ENCODE measurements at places on chromosomes 7 and 10.
A peak's percentile ranks its signal among the peaks of the same experiment; 100 is the strongest.

DNA sequence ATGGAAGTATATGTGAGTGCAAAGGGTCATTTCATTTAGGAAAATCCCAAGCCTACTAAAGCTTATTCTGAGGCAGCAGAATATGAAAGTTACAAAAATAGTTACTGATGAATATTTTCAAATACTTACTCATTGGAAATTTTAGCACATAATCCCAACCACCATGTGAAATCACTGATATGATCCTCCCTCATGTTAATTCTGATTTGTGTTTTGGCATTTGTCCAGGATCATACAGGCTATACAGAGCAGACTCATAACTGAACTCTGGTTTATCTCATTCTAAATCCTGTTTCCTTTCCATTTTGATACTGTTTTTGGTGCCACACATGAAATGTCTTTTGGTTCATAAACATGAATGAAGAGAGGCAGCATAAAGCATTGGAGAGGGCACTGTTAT is 3.4 kb upstream of the FAM24B start:
- DNase-seq = no peak

GRCh38 chr10:84704101-84704500 is 375.7 kb downstream of the CCSER2 start:
- no peak for DNase-seq

- DNase-seq = peak; percentile 40
Observed at GRCh38 chr10:101065481-101066145, 3.8 kb downstream of the KAZALD1 start.

DNA sequence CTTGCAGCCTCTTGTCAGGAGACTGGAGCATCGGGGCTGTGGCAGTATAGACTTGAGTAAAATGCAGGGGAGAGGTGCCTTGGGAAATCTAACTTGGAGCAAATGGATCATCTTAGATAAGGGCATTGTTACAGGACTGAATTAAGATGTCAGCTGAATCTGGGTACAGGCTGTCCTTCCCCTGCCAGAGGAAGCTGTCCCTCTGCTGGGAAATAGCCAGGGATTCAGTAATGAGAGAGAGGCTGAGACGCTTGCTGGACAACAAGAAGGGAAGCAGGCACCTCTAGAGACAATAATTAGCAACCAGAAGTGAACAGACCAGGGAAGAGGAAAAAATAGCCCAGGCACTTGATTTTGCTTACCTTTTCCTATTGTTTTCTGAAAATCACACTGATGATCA is 20.7 kb upstream of the RAPGEF5 start:
- DNase-seq = no peak

DNA sequence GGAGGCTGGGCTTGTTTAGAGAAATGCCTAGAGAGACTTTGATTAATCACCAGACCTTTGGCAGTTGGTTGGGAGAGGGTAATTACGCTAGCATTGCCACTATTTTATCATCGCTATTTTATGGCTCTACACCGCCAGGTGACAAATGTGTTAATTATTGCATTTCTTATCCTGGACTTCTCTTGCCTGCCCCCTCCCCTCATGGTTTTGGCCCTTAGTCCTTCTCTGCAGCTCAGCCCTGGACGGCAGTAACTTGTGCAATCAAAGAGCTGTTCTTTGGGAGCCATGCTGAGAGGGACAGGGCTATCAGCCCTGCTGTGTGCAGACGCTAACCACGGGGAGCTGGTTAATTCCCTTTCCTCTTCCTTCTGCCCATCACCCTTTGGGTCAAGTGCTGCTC is 585.0 kb downstream of the AUTS2 start:
- DNase-seq = no peak

- DNase-seq = no peak
Observed at GRCh38 chr10:3832022-3832786, 47.2 kb upstream of the KLF6 start.

DNA sequence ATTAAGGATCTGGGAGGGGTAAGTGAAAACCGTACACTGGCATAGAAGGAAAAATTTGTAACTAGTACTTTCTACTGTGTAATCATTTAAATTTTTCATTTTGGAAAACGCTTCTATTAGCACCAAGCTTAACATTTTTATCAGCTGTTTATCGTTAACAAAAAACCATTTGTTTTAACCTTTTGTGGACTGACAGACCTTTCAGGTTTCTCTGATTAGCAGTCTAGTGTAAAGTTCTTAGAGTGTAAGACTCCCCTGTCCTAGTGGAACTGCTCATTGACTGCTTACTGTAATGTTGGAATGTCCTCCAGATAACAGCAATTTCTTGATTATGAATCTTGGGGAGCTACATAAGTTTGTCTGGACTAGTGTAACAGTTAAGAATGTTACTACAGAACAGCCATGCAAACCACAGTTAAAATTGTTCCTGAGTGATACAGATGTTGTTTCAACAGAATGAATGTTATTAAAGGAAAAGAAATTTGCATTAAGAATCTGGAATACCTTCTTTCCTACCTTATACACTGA is 2.0 kb downstream of the DBF4 start:
- peak; percentile 11 for DNase-seq

DNA sequence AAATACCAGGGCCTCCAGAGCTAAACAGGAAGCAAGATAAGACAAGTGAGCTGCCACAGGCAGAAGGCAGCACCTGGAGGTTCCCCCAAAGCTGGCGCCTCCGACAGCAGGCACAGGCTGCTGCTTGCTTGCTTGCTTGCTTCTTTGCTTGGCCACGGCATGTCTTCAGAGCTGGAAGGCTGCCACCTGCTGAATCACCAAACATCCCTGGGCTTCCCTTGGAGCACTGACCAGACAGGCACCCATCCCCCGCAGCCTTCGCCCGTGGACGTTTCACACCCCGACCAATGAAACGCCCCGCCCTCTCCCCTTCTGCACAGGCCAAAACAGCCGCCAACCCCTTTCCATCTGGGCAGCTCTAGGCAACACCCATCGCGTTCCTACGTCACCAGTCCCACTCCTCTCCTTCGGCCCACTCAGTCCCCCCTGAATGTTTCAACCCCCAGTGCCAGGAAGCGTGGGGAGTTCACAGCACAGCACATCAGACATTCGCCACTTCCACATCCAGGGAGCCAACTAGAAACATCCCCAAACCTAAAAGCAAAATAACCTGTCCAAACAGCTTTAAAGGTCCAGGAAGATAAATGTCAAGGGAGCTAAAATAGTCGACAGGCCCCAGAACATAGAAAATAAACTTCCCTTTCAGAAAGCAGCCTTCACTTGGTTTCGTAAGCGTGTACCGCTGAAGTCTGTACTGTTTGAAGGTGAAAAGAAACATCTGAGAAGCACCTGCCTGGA is 1.6 kb downstream of the SGMS1 start:
- peak; percentile 90 for DNase-seq

DNA sequence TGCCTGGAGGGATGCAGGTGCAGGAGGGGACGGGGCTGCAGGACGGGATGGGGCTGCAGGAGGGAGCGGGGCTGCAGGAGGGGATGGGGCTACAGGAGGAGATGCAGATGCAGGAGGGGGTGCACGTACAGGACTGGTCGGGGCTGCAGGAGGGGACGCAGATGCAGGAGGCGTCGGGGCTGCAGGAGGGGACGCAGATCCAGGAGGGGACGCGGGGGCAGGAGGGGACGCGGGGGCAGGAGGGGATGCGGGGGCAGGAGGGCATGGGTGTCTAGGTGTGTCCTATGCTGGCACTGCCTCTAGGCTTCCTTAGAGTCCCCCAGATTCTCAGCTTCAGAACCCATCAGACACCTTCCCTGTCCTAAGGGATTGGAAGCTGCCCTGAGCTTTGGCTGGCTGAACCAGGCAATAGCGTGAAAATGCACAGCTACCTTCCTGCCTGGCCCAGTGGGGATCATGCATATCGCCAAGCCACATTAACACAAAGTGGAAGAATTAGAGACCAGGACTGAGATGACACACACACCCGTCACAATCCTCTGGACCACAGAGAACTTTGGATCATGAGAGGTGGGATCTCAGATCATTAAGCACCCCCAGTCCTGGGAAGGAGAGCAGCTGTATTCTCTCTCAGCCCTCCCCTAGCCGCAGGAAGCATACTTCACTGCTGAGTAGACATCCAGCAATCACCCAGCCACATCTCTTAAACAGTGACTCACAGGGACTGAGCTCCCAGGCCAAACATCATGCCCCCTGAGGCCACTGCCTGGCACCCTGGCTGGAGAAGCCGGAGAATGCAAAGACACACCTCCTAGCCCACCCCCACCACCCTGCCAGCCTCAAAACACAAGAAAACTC is 67.3 kb downstream of the VWA2 start:
- DNase-seq = peak; percentile 92
